ENCODE measurements at places on chromosomes 16 and 17. TPM values are rescaled to one million over a fixed set of nuclear protein-coding genes. Genes with fewer than 3 reads are reported as not detected.

- no peak for DNase-seq
Observed at GRCh38 chr16:57019746-57020145, 30.4 kb downstream of the NLRC5 start.

DNA sequence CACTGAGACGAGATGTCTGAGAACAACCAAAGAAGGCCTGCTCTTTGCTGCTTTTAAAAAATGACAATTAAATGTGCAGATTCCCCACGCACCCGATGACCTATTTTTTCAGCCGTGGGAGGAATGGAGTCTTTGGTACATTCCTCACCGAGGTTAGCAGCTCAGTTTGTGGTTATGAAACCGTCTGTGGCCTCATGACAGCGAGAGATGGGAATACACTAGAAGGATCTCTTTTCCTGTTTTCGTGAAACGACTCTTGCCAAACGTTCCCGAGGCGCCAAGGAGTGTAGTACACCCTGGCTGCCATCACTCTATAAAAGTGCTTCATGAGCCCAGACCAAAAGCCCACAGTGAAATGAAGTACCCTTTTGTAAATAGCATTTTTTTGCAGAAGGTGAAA is 87.8 kb downstream of the CRISPLD2 start:
- DNase-seq: no peak

DNA sequence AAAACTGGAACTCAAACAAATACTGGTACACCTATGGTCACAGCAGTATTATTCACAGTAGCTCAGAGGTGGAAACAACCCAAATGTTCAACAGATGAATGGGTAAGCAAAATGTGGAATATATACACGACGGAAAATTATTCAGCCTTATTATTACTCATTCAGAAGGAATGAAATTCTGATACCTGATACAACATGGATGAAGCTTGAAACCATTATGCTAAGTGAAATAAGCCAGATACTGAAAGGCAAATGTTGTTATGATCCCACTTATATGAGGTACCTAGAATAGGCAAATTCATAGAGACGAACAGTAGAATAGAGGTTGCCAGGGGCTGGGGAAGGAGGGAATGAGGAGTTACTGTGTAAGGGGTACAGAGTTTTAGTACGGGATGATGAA is 27.1 kb upstream of the MYLK3 start:
- DNase-seq: no peak

DNA sequence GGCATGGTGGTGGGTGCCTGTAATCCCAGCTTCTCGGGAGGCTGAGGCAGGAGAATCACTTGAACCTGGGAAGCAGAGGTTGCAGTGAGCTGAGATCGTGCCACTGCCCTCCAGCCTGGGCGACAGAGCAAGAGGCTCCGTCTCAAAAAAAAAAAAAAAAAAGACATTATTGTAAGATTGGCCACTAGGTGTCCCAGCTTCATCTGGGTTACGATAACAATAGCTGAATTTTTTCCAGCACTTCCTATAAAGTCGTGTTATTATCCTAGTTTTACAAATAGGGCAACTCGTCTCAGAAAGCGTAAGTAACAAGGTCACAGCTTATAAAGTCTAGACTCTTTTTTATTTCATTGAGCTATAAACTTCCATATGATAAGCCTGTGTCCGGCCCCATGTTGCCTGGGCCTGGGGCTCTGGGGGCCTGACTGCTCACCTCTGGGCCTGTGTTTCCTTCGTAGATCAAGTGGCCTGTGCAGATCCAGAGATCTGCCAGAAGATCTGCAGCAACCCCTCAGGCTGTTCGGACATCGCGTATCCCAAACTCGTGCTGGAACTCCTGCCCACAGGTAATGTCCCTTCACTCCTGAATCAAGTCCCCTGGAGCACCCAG is 60.5 kb downstream of the SLC5A11 start:
- DNase-seq: no peak

GRCh38 chr16:89357055-89357816 is 133.1 kb downstream of the ANKRD11 start:
- no peak for DNase-seq

DNA sequence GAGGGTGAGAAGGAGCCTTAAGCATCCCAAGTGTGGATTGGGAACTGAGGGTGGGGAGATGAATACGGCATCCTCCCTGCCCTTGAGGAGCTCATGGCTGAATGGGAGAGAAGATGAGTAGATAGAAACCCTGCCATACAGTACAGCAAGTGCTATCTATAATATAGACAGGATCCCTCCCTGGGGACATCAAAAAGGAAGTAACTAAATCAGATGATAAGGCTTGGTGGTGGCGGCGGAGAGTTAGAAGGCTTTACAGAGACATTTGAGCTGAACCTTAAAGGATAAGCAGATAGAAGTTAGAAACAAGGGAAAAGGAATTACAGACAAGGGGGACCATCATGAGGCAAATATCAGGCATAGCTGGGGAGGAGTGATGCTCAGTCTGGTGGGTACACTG is 67.5 kb upstream of the TMEM132E start:
- DNase-seq: no peak

GRCh38 chr16:2223942-2224486 is 623 bp downstream of the E4F1 start:
- peak; percentile 48 for DNase-seq

DNA sequence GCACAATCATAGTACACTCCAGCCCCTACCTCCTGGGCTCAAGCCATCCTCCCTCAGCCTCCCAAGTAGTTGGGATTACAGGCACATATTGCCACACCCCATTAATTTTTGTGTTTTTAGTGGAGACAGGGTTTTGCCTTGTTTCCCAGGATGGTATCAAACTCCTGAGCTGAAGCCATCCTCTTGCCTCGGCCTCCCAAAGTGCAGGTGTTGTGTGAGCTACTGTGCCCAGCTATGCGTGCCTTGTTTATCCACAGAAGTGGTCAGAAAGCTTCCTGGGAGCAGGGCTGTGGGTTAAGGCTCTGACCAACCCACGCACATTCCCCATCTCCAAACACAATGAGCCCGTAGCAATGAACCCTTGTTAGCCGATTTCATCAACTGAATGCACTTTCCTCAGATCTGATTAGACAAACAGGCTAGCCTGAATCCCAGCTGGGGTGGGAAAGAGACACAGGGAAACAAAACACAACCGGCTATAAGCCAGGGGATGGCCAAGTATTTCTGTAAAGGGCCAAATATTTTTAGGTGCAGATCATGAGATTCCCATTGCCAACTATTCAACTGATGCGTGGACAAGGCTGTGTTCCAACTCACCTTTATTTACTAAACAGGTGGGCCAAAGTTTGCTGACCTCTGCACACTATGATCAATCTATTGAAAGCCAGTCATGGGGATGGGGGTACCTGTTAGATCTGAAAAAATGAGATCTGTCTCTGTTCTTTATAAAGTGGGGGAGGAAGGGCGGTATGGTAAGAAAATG is 193.6 kb downstream of the CPPED1 start:
- DNase-seq: no peak

GRCh38 chr17:80899402-80900268 is 92.0 kb upstream of the CHMP6 start:
- DNase-seq: no peak

DNA sequence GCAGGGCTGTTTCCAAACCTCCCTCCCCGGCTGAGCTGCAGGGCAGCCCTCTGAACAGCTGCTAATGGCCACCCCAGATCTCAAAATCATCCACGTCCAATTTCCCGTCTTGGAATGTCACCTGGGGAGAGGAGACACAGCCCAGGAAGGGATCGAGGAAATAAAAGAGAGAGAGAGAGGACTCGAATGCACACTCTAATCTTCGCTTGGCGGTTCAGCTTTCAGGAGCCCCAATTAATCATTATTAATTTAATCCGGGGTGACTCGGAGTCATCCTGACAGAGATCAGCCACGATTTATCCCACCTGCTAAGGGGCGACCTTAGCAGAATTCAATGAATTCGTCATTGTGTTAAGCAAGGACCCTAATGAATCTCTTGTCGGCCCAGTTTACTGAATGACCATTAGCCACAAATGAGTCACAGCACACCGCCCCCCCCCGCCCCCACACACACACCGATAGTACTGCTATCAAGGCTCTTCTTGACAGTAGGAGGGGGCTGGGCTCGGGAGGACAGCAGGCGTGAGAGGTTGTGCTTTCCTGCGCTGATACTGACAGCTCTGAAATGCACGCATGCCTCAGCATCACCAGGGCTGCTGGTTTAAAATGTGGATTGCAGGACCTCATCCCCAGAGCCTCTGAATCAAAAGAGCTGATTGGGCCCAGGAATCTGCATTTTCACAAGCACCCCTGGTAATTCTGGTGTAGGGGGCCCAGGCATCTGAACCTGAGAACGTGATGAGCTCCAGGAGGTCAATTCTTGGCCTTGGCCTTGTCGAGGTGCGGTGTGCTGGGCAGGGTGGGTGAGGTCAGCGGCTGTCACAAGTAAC is 190.0 kb upstream of the CIBAR2 start:
- no peak for DNase-seq

DNA sequence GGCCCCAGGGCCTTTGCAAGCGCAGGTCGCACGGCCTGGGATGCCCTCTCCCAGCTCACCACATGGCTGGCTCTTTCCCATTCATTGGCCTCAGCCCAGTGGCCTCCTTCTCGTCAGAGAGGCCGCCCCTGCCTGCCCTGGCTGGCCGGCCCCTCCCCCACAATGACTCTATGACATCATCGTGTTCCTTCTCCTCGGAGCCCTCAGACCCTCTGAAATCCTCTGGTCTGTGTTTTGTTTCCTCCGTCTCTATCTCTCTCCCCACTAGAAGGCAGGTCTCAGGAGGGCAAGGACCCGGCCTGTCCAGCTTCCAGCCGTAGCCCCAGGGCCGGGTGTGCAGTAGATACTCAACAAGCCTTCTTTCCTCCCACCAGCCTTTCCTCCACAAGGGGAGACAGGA is 164.8 kb upstream of the FOXF1 start:
- DNase-seq: no peak

GRCh38 chr17:73564843-73565242 is 79.4 kb downstream of the SDK2 start:
- DNase-seq: no peak

GRCh38 chr17:73803964-73804435 is 159.8 kb upstream of the SDK2 start:
- no peak for DNase-seq

DNA sequence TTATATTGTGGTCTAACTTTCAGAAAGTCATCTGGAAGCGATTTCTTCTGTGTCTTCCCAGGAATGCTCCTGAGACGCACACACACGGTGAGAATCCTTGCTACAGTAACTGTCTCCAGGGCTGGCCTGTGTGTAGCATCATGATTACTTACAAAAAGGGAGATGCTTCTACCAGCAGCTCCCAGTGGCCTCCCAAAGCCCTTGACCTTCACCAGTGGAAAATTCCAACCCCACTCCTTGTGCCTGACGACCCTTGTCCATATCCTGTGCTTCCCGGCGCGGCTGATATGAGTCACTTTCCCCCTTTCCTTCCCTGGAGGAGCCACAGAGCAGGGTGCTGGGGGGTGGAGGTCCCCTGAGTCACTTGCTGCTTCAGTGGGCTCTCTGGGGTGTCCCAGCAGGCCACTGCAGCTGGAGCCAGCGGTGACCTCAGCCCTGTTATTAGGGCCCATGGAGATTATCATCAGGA is 22.1 kb upstream of the NAT9 start:
- no peak for DNase-seq

GRCh38 chr17:76337413-76337777 is 16.3 kb downstream of the PRPSAP1 start:
- no peak for DNase-seq

DNA sequence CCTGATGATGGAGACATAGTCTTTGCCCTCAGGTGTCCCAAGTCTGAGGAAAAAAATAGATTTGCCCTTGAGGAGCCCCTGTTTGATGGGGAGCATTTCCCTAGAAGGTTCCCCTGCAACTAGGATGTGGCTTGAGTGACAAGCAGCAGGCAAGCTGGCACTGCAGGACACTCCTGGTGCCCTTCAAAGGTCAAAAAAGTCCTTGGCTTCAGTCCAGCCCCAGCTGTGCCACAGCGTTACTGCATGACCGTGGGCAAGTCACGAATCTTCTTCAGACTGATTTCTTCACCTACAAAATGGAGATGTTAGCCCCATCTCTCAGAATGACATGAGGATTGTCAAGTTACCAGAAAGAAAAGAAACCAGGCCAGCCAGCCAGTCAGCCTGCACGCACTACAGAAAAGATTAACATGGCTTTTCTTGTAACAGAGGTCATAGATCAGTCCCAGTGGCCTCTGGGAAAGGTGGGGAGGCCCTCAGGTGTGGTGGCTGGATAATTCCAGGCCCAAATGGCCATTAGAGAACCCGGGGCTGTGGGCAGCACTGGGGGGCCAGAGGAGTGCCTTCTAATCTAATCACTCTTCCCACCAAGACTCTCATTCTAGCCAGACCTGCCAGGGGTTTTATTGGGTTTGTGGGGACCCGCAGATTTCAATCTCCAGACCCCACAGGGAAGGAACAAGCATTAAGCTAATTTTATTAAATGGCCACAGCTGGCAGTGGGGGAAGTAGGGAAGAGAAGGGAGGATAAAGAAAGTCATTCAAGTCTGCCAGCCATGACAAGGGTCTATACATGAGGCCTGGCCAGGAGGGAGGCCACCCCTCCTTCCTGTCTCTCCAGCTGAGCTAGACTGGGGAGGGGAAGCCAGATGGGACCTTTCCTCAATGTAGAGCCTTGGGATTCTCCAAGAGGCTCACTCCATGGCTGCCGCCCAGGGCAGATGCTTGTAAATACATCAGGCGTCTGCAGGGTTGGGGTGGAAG is 9.7 kb upstream of the KIF18B start:
- DNase-seq: no peak

DNA sequence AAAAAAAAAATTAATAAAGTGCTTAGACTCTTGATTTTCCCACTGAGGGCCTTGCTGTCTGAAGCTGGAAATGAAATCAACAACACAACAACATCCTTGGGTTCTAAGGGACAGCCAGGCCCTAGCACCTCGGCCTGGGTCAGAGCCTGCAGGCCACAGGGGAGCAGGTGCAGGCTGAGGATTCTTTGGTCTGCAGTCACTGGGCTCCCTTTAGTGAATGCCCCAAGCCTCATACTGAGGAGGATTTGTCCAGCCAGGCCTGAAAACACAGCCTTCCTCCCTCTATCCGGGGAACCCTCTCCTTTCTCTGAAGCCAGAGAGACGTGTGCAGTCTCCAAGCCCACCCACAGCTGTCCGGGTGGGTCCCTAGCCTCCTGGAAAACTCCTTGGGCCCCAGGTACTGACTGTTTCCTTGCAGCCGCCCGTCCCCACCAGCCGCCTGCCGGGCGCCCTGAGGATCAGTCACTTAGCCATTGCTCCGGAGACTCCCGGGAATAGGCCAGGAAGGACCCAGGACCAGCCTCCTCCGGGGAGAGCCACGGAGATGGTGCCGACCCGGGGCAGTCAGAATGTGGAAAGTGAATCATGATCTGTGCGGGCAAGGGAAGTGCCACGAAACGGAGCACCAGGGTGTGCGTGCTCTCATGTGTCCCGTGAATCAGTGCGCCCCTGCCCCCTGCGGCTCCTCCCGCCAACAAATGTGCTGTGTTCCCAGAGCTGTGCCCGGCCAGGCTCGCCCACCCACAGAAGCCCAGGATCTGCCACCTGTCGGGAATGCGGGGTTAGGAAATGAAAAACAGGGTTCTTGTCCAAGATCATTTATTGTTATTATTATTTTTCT is 91.0 kb downstream of the RTN4RL1 start:
- DNase-seq: no peak

GRCh38 chr17:17419166-17419565 is 57.6 kb upstream of the MED9 start:
- no peak for DNase-seq

- peak; percentile 86 for DNase-seq
Observed at GRCh38 chr16:23835390-23836077, at the start of gene PRKCB. Gene PRKCB (plus strand): TSS chr16:23835983.

The TMEM106A gene
- 4.4 TPM for total RNA-seq

The OTOP3 gene
- not detected for total RNA-seq

The GUCY2D gene
- total RNA-seq: not detected

The KRTAP9-8 gene
- not detected for total RNA-seq

The MYH8 gene
- total RNA-seq: 0.27 TPM

All from cerebellum (tissue), 4 donors.